ENCODE measurements at places on chromosomes 7 and 10. TPM values are rescaled to one million over a fixed set of nuclear protein-coding genes. Genes with fewer than 3 reads are reported as not detected.

Gene NKX2-3
- not detected for total RNA-seq

Gene ZNF37A
- 5.1 TPM for total RNA-seq

Gene TSPAN12
- total RNA-seq, result 0.17 TPM

Gene CYP26C1
- total RNA-seq, result not detected

Gene TMEM196
- total RNA-seq, result not detected
